ENCODE measurements at places on chromosomes 4 and X.
A peak's percentile ranks its signal among the peaks of the same experiment; 100 is the strongest.

DNA sequence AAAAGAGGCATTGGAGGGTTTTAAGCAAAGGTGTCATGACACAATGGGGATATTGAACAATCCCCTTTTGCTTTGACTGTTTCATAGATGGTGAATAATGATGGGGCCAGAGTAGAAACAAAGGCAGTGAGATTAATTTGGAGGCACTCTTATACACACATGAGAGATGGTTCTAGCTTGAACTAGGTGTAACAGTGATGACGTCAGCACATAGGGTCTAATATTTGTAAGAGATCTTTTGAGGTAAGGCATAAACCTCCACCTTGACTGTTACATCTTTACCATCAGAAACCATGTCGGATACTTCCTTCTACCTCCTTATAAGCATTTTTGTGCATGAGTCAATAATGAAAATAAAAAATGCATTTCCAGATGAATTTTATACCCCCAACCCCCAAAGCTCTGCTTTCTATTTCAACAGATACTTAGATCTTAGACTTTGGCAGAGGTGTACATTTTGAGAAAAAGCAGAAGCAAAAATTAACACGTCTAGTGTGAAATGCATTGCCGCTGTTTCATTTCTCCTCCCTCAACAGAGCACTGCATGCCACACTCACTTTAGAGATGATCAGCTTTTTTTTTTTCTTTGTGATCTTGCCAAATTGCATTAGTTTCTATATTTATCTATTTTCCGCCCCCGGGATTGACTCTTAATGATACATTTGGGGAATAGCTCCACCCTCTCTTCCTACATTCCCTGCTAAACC, 87.2 kb downstream of the HS3ST1 start:
- no peak for DNase-seq

DNA sequence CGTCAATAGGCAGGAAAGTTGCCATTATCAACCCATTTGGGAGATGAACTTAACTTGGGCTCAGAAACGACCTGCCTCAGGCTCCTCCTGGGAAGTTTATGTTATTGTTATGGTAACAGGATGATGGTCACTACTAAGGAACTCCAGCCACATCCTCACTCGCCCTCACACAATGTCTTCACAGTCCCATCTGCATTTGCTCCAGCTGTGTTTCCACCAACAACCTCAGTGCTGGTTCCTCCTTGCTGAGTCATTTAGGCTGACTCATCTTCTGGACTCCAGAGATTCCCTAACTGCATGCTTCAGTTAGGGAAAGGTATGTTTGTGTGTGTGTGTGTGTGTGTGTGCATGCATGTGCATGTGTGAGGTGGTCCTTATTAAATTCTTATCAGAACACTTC, 293.4 kb upstream of the BOD1L1 start:
- DNase-seq, result no peak

GRCh38 chr4:81808011-81808672, 336.4 kb upstream of the RASGEF1B start:
- DNase-seq, result no peak

DNA sequence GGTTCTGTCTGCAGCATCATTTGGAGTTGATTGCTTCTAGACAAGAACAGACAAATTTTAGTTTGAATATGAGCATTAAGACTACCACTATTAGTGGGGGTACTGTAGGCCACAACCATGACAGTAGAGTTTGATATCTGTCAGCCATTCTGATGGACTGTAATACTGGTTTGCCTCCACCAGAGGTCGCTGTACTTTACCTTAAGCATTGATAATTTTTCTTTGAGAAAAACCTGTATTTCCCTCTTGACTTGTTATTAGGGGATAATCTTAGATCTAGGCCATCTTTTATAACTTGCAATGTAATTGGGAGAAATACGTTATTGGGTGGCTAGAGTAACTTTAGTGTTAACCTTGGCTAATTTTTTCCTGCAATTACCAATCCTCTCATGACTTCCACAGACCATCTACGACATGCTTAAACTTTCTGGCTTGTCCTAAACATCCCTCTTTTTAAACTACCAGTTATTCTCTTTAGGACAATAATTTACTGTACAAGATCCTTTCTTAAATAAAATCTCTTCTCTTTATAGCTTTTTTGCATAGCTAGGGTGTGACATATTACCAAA, 562.4 kb downstream of the MAGEB5 start:
- no peak for DNase-seq

DNA sequence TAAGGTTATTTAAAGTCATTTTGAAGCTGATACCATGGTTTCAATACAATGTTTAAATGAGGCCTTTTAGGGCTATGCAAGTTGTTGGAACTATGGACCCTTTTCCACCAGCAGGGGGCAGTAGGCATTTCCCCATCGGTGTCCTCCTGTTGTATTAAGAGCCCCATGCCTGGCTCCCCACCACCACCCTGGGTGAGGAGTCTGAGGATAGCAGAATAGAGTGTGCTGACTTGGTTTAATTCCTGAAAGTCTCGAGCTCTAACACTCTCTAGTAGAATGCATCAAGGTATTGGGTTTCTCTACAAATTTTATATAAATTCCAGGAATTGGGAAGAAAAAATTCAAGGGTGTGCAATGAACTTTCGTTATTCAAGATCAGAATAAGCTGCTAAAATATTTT, 234.8 kb upstream of the JADE1 start:
- DNase-seq, result peak; percentile 84

DNA sequence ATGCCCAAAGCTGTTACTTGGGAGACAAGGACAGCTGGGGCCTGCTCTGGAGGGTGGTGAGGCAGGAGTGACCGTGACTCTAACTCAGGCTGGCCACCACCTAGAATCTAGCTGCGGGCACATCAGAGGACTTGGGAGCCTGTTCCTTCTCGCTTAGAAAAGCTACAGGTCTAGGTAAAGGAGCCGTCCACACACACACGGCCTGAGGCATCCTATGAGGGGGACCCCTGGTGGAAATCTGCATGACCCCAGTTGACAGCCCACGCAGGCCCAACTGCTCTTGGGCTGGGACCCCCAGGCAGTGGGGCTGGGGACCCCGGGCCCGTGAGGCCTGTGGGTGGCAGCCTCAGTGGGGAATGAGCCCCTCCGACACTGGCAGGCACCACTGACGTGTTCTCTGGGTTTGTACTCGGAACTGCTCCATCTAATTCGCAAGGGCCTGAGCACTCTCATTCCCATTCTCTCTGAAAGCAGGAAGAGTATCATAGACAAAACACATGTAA, 75.6 kb downstream of the ACOX3 start:
- DNase-seq, result no peak

DNA sequence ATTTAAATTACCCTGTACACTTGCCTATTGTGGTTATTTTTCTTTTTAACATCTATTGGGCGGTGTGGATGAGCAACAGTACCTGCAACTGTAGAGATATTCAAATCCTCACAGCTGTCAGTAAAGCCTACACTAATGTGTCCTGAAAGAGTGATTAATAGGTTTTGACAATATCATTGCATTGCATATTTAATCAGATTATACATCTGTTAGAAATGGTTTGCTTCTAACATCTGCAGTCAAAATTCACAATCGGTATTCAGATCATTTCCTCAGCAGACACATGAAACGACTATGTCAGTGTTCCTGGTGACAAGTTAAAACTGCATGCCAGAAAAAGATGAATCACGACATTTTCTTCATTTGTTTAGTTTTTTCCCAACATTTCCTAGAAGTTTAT, 254.6 kb upstream of the EPHA5 start:
- no peak for DNase-seq

GRCh38 chr4:44563496-44563895, 87.9 kb downstream of the YIPF7 start:
- DNase-seq, result no peak

DNA sequence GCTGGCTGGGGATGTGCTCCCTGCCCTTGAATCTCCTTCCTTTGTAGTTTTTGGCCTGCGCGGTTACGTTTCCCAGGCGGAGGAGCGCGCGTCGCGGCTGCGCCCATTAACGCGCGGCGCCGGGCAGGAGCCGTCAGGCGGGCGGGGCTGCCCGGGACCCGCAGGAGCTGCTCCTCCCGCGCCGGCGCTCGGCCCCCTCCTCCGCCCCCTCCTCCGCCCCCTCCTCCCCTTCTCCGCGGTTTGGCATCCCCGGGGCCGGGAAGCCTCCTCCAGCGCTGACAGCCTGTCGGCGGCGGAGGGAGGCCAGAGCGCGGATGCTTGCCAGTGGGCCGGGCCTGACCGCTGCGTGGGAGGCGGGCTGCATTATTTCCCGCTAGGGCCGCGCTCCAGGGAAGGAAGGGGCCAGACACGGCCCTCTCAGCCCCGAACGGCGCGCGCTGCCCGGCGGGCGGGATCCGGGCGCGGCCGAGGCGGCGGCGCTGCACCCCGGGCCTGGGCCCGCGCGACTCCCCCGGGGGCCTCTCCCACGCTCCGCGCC, at the start of gene DCLK2:
TSS of gene DCLK2 (plus strand) at position 405 of the 538 bp plus-strand sequence. CDS start 583 bp downstream, outside the sequence.
- DNase-seq, result peak; percentile 52

DNA sequence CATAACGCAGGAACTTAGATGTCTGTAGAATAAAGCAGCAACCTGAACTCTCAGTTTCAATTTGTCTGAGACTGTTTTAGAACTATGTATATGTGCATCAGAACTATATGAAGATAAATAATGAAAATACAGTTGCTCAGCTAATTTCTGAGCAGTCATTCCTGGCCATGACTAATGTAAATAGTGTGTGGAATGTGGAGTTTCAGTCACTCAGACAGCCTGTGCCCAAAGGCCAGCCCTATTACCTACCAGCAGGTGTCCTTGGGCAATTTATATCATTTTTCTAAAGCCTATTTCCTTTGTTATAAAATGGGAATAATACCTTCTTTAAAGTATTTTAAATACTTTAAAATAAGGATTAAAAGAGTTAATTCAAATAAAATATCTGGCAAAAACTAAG, 56.0 kb upstream of the RELL1 start:
- DNase-seq, result no peak

DNA sequence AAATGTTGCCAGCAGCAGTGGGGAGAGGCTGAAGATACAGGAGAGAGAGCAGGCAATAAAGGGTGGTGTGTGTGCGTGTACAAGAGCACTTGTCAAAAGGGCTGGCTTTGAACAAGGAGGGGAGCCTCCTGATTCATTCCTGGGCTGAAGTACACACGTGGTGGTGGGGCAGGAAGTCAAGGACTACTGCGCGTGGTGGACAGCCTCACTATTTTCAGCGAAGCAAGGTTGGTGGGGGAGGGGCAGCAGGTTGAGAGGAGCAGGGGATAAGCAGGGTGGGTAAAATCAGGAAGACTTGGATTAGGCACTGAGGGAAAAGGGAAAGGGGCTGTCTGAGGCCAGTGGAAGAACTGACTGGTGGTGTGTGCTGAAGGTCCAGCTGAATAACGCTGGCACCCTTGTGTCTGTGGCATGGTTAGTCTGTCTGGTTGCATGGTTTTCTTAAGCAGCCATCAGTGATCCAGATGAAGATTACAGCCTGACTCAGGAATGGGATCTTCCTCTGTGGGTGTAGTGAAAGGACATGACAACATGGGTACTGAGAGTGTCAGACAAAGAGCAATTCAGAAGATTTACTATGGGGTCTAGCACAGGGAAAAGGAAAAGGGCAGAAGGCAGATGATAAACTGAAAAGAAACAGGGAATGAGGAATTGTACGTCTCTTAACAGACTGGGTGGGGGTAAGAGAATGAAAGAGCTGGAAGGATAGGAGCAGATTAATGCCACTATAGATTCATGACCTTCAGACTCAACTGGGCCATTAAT, 149.8 kb downstream of the CHM start:
- no peak for DNase-seq

DNA sequence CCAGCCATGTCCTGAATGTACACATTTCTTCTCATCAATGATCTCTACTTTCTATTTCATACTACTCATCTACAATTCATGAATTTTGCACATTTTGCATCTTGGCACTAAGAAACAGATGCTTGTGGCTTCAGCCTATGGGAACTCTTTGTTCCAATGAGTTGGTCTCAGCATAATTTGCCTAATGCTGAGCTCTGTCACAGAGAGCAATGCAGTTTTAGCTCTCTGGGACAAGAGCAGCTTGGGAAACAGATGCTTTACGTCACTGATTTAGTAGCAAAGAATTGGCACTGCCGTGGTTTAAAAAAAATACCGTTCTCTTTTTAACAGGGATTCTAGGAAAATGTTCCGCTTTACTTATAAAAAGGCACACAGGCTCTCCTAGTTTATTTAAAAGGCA, 162.4 kb downstream of the WDFY3 start:
- DNase-seq, result no peak

- no peak for DNase-seq
Observed at GRCh38 chr4:160562661-160563060, 1459.8 kb downstream of the RAPGEF2 start.

DNA sequence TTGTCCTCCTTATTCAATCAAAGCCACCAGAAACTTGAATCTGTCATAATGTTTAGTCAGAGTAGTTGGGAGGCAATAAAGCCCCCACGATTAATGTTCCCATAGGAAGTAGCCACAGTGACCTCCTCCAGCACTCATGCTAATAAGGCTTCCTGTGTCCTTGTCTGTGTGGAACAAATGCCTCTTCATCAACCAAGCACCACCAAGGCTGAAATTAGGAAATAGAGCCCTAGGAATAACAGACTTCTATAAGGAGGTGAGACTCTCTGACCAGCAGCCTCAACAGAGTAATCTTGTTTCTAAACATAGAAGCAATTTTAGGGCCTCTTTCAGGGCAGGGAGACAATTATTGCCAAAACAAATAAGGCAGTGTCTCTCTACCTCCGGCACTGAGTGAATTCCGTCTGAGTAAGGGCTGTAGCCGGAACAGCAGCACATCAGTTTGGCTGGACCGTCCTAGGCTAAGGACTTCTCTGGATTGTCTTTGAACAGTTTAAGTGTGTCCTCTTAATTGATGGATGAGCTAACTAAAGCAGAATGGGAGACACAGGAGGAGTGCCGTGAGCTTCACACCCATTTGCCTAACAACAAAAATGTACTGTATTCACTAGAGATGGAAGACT, 329.2 kb upstream of the HAND2 start:
- DNase-seq, result no peak

- DNase-seq, result no peak
Observed at GRCh38 chrX:39117101-39117500, 315.8 kb downstream of the MID1IP1 start.

- no peak for DNase-seq
Observed at GRCh38 chr4:89166971-89167475, 55.7 kb downstream of the TIGD2 start.

DNA sequence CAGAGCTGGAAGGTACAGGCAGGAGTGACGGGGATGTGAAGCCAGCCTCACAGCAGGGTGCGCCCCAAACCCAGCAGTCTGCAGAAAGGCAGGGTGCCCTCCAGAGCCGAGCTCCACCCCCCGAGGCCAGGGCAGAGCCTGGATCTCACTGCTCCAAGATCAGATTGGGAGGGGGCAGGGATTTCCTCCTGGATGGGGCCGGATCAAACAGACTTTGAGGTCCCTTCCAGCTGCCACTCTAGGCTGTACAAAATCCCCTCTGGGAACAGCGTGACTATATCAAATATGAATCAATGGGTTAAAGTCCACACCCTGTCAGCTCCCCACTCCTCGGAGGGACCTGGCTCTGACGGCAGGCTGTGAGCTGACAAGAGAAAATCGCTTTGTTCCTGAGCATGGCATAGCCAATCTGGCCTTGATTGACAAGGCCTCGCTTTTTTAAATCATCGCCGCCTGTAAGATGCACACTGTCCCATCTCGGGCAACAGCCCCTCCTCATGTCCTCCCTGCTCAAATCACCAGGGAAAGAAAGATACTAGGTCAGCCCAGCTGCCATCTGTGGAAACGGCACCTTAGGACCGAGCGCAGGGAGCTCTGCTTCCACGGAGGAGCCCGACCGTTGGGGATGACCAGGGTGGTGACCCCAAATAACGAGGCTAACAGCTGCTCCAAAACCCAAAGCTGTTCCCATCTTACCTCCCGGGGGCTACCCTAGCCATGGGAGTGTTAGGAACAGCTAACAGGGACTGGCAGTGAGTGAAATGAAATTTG, 39.9 kb downstream of the PSAPL1 start:
- DNase-seq, result no peak

GRCh38 chr4:120704538-120704937, 218.0 kb downstream of the PRDM5 start:
- DNase-seq, result no peak

GRCh38 chrX:45527834-45528233, 327.2 kb upstream of the DIPK2B start:
- no peak for DNase-seq
